Activated naive CD4-positive, alpha-beta T cell (primary cell): ENCODE measurements at places on chromosomes 13 and 19.

- no peak for DNase-seq
Observed at GRCh38 chr13:31442571-31442970, 242.8 kb downstream of the B3GLCT start.

- DNase-seq: peak; percentile 95
Observed at GRCh38 chr19:8592231-8593009, 15.2 kb upstream of the MYO1F start.

GRCh38 chr13:112238436-112238995 lies 137.6 kb upstream of the SPACA7 start:
- DNase-seq: no peak

- DNase-seq: no peak
Observed at GRCh38 chr13:97904059-97904458, 49.4 kb upstream of the IPO5 start.

GRCh38 chr19:11560404-11561051 lies 1.5 kb upstream of the ELOF1 start:
- no peak for DNase-seq

DNA sequence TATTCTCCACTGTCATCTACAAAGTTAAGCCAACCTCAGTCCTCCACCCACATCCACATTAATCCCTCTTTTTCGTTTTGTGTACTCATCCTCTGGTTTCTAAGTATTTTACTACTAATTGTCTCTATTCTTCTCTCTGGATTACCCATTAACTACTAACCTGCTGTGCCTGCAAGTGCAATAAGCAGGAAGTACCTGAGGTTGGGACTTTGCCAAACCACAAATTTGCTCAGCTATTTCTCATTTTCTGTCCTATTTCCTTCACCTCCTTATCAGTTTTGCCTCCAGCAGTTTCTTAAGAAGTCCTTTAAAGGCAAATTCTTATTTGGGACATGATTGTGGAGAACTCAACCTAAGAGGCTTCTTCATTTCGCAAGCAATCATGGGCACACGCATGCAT lies 1708.9 kb downstream of the SLITRK5 start:
- no peak for DNase-seq

GRCh38 chr13:99145461-99145860 lies 55.2 kb upstream of the UBAC2 start:
- DNase-seq: no peak

- DNase-seq: no peak
Observed at GRCh38 chr19:10139952-10140351, 20.3 kb upstream of the EIF3G start.

GRCh38 chr13:43544631-43545030 lies 242.1 kb downstream of the ENOX1 start:
- no peak for DNase-seq

DNA sequence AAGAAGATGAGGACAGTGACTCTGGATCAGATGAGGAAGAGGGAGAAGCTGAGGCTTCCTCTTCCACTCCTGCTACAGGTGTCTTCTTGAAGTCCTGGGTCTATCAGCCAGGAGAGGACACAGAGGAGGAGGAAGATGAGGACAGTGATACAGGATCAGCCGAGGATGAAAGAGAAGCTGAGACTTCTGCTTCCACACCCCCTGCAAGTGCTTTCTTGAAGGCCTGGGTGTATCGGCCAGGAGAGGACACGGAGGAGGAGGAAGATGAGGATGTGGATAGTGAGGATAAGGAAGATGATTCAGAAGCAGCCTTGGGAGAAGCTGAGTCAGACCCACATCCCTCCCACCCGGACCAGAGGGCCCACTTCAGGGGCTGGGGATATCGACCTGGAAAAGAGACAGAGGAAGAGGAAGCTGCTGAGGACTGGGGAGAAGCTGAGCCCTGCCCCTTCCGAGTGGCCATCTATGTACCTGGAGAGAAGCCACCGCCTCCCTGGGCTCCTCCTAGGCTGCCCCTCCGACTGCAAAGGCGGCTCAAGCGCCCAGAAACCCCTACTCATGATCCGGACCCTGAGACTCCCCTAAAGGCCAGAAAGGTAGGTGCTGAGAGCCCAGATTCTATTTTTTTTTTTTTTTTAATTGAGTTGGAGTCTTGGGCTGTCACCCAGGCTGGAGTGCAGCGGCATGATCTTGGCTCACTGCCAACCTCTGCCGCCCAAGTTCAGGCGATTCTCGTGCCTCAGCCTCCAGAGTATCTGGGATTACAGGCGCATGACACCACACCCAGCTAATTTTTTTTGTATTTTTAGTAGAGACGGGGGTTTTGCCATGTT lies 2.3 kb downstream of the PPP1R15A start:
- no peak for DNase-seq

- DNase-seq: no peak
Observed at GRCh38 chr19:36483653-36484052, 5.7 kb downstream of the ZNF566 start.

GRCh38 chr13:20024702-20025101 lies 66.2 kb downstream of the ZMYM2 start:
- no peak for DNase-seq
